Stomach (tissue), 19 donors: ENCODE measurements at places on chromosomes 2 and 18. TPM values are rescaled to one million over a fixed set of nuclear protein-coding genes. Genes with fewer than 3 reads are reported as not detected.

DNA sequence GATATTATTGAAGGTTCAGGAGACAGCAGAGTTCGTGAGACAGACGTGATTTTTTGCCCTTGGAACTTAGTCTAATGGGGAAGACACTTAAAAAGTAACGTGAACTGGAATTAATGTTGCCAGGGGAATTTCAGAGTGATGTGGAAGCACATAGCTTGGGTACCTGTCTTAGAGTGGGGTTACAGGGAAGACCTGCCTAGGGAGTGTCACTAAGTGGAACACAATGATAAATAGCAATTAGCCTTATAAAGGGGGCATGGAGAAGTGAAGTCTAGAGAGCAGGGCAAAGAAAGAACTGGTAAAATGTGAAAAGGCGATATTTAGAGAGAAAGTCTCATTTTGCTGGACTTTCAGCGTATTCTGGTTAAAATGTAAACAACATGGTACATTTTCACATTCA is 306.0 kb upstream of the TCF4 start:
- no peak overlapping the region for H3K4me3 ChIP-seq
- H3K27me3 ChIP-seq = no peaks in the 10 kb centered on the region

DNA sequence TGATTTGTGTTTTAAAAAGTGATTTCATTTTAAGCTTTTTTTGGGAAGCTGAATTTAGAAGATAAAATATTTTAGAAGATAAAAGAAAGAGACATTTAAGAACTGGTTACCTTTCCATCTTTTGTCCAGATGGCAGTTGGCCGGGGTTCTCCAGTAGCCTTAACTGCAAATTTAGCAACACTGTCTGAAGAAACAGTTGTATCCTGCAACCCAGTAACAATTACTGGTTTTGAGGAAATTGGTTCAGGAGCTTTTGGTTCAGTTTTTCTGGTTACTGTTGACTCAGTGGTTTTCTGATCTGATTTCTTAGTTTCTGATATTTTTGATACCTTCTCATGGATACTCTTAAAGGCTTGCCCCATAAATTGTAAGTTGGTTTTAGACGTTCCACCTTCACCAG is 49.9 kb downstream of the PLEKHA3 start:
- H3K27me3 ChIP-seq = no peaks in the 10 kb centered on the region
- H3K4me3 ChIP-seq = no peak overlapping the region
- H3K4me1 ChIP-seq = no peaks in the 10 kb centered on the region
- H3K36me3 ChIP-seq = peaks cover 45% of the 10 kb centered on the region

GRCh38 chr2:109173311-109174171 is 44.5 kb downstream of the SH3RF3 start:
- peak; percentile 42 for DNase-seq
- H3K36me3 ChIP-seq = no peaks in the 10 kb centered on the region
- peak overlapping the region; percentile 80 for H3K27ac ChIP-seq
- no peaks in the 10 kb centered on the region for H3K27me3 ChIP-seq

DNA sequence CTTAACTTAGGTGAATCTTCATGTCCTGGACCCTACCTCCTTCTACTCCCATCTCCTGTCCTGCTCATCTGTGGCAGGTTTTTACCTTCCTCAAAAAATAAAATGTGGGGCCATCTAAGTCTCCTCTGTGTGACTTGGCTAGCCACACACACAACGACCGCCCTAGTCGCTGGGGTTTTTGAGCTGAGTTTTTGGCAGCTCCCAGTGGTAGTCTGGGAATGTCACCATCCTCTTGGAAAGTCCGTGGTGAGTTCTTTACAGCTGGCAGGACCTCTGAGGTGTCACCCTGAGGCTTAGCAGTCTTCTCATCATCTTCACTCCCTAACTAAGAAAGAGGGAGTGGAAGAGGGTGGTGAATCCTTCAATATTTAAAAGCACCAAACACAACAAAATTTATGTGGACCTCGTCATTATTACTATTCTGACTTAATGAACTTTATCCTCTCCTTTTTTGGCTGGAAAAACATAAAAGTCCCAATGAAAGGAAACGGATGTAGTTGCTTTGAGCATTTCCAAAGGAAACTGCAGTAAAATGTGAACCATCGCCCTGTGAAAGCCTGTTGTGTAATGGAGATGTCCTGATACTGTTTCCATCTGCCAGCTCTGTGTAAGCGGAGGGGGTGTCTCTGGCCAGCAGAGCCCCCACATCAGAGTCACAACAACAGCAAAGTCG is 78.6 kb downstream of the VAPA start:
- peak; percentile 80 for DNase-seq
- H3K4me3 ChIP-seq = no peak overlapping the region
- peaks cover 47% of the 10 kb centered on the region for H3K4me1 ChIP-seq

GRCh38 chr2:129872446-129872845 is 107.0 kb upstream of the RAB6C start:
- H3K4me3 ChIP-seq = no peak overlapping the region
- DNase-seq = no peak
- no peaks in the 10 kb centered on the region for H3K36me3 ChIP-seq
- peaks cover 9% of the 10 kb centered on the region for H3K4me1 ChIP-seq
- H3K27me3 ChIP-seq = no peaks in the 10 kb centered on the region

DNA sequence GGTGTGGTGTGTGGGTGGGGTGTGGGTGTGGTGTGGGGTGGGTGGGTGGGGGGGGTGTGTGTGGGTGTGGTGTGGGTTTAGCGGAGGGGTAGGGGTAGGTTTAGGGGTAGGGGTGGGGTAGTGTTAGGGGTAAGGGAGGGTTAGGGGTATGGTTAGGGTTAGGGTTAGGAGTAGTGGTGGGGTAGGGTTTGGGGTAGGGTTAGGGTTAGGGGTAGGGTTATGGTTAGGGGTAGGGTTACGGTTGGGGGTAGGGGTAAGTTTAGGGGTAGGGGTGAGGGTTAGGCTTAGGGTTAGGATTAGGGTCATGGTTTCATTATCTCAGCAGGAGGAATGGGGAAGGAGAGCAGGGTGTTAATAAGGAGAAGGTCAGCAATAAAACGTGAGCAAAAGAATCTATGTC is 11.3 kb upstream of the PARD6G start:
- no peaks in the 10 kb centered on the region for H3K4me1 ChIP-seq
- no peaks in the 10 kb centered on the region for H3K27me3 ChIP-seq
- H3K4me3 ChIP-seq = no peak overlapping the region
- no peak overlapping the region for H3K27ac ChIP-seq
- DNase-seq = no peak
- H3K36me3 ChIP-seq = no peaks in the 10 kb centered on the region

GRCh38 chr2:236712961-236713673 is 143.5 kb downstream of the ACKR3 start:
- DNase-seq = no peak
- H3K4me3 ChIP-seq = no peak overlapping the region
- no peaks in the 10 kb centered on the region for H3K4me1 ChIP-seq
- H3K36me3 ChIP-seq = no peaks in the 10 kb centered on the region

DNA sequence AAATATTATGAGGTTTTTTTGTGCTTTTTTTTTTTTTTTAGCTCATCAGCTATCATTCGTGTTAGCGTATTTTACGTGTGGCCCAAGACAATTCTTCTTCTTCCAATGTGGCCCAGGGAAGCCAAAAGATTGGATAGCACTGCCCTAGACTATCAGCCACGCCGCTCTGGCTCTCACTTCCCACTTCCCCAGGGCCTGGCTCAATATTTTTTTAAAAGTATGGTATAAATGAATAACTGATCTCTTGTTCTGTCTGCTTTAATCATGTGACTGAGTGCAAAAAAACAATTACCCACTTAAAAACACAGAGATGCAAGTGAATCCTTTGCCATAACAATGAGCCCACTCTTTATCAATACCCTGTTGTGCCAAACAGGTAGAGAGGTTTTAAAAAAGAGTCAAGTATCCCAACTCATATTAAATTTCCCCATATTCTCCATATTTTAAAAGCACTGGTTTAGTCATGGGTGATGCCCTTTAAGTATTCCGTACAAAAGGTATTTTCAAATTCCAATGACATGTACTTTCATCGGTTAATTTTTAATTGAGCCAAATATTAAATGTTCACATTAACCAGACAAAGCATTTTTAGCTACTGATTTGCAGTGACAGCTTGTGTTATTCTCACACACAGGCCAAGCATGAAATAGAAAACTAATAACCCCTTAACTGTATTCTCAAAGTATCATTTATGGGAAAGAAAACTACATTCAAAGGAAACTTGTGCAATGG is 12.6 kb downstream of the BCL2 start:
- H3K27ac ChIP-seq = peak overlapping the region; percentile 14
- H3K36me3 ChIP-seq = no peaks in the 10 kb centered on the region
- no peak overlapping the region for H3K4me3 ChIP-seq
- no peaks in the 10 kb centered on the region for H3K27me3 ChIP-seq
- H3K4me1 ChIP-seq = peaks cover 32% of the 10 kb centered on the region

GRCh38 chr18:49547701-49548100 is 14.2 kb upstream of the LIPG start:
- no peaks in the 10 kb centered on the region for H3K36me3 ChIP-seq
- no peaks in the 10 kb centered on the region for H3K4me1 ChIP-seq
- H3K27ac ChIP-seq = no peak overlapping the region
- no peak overlapping the region for H3K4me3 ChIP-seq

DNA sequence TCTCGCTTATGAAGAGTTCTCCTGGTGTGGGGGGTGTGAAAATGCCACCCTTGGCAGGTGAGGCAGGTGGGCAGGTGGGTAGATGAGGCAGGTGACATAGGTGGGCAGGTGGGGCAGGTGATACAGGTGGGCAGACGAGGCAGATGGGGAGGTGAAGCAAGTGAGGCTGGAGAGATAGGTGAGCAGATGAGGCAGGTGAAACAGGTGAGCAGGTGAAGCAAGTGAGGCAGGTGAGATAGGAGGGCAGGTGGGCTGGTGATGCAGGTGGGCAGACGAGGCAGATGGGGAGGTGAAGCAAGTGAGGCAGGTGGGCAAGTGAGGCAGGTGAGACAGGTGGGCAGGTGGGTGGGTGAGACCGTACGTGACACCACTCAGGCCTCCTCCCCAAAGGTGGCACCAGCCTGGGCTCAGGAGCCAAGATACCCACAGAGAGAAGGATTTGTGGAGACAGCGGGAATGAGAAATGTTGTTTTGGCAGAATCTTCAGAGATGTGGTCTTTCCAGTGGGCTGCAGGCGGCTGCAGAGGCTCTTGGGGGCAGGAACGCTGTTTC is 232.3 kb upstream of the MYT1L start:
- H3K4me3 ChIP-seq = no peak overlapping the region
- H3K27me3 ChIP-seq = no peaks in the 10 kb centered on the region
- DNase-seq = no peak
- no peaks in the 10 kb centered on the region for H3K4me1 ChIP-seq

GRCh38 chr18:4986066-4986465 is 211.0 kb downstream of the AKAIN1 start:
- no peaks in the 10 kb centered on the region for H3K4me1 ChIP-seq
- H3K27me3 ChIP-seq = no peaks in the 10 kb centered on the region
- H3K27ac ChIP-seq = no peak overlapping the region
- no peak for DNase-seq
- no peaks in the 10 kb centered on the region for H3K36me3 ChIP-seq

- H3K4me1 ChIP-seq = no peaks in the 10 kb centered on the region
- H3K27ac ChIP-seq = no peak overlapping the region
- H3K27me3 ChIP-seq = no peaks in the 10 kb centered on the region
- H3K4me3 ChIP-seq = no peak overlapping the region
These were observed 31.4 kb downstream of the FECH start for GRCh38 chr18:57555134-57555533.

- H3K4me1 ChIP-seq = peaks cover 34% of the 10 kb centered on the region
- peaks cover 60% of the 10 kb centered on the region for H3K36me3 ChIP-seq
- H3K27ac ChIP-seq = no peak overlapping the region
- H3K4me3 ChIP-seq = no peak overlapping the region
- DNase-seq = peak; percentile 81
These were observed 6.2 kb downstream of the MRPS5 start for GRCh38 chr2:95115418-95115817.

DNA sequence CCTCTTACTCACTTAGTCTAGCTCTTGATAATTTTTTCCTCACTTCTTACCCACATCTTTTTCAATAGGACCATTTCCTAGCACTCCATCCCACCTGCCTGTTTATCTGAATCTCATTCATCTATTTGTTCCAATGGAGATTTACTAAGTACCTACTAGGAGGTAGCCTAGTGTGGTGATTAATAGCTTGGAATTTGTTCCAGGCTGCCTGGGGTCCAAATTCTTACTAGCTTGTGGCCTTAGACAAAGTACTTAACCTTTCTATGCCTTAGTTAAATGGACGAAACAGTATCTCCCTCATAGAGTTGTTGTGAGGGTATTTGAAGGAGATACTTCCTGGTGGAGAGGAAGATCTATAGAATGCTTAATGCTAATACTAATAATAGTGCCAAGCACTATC is 42.9 kb upstream of the SERTAD2 start:
- H3K27ac ChIP-seq = no peak overlapping the region
- no peak for DNase-seq
- H3K27me3 ChIP-seq = no peaks in the 10 kb centered on the region
- H3K4me1 ChIP-seq = no peaks in the 10 kb centered on the region

DNA sequence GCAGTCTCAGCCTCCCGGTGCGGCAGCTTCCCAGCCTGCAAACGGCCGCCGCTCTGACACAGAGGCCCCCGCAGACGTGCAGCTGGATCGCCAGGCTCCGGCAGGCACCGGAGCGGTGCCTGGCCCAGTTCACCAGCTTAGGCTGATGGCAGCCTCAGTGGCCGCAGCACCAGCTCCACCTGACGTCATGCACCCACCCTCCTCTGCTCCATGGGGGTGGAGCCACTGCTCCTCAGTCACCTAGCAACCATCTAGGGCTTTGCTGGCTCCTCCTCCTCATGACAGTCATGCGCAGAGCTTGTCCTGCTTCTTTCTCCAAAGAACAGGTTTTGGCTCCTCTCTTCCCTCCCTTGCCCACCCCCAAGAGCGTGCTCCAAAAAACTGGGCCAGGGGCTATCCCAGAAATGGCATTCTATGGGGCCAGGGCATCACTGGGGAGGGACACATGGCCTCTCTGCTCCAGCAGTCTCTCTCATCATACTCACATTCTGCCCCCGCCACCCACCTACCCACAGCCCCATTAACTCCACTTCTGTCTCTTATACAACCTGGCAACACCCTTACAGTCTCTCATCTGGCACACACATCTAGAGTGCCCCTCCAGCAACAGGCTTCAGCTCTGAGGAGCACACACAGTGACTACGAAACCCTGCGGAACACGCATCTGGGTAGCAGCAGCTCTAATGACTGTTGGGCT is 5.5 kb downstream of the DCTN1 start:
- peaks cover 44% of the 10 kb centered on the region for H3K4me1 ChIP-seq
- H3K36me3 ChIP-seq = peaks cover 39% of the 10 kb centered on the region
- peak overlapping the region; percentile 39 for H3K4me3 ChIP-seq
- H3K27me3 ChIP-seq = no peaks in the 10 kb centered on the region
- peak; percentile 95 for DNase-seq
- peak overlapping the region; percentile 67 for H3K27ac ChIP-seq

GRCh38 chr2:149205143-149205542 is 125.2 kb upstream of the LYPD6 start:
- H3K27me3 ChIP-seq = no peaks in the 10 kb centered on the region
- DNase-seq = no peak
- H3K27ac ChIP-seq = no peak overlapping the region

- no peak for DNase-seq
- no peak overlapping the region for H3K27ac ChIP-seq
- peaks cover 45% of the 10 kb centered on the region for H3K36me3 ChIP-seq
- no peaks in the 10 kb centered on the region for H3K27me3 ChIP-seq
These were observed 173.4 kb downstream of the DIS3L2 start for GRCh38 chr2:232134939-232135338.

SLC1A4 gene
- polyA plus RNA-seq = 6.5 TPM

UPP2 gene
- polyA plus RNA-seq = not detected

BBS5 gene
- 2.1 TPM for polyA plus RNA-seq

APCDD1 gene
- polyA plus RNA-seq = 23.2 TPM

KCNIP3 gene
- polyA plus RNA-seq = 3.9 TPM

CD207 gene
- not detected for polyA plus RNA-seq

UGT1A4 gene
- polyA plus RNA-seq = 0.38 TPM

KLHL30 gene
- 0.06 TPM for polyA plus RNA-seq

UCN gene
- polyA plus RNA-seq = not detected

XIRP2 gene
- polyA plus RNA-seq = 0.10 TPM

SERPINB10 gene
- polyA plus RNA-seq = 0.10 TPM

COLEC11 gene
- 2.1 TPM for polyA plus RNA-seq

IL36G gene
- not detected for polyA plus RNA-seq
